ENCODE measurements at places on chromosomes 3 and 15.

DNA sequence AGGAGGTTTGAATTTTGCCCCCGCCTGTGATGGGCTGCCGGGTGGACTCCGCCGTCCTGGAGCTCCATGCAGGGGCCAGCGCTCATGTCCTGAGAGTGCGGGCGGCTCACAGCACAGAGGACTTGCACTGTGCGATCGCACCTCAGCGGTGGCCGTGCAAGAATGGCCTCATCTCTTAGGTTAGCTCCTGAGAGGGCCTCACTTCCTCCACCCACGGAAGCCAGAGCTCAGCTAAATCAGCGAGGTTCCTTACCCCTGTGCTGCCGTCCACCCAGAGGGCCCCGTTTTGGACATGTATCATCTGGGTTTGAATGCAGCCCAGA lies 72.0 kb upstream of the PCSK6 start:
- DNase-seq, result no peak

GRCh38 chr3:149114458-149114857 lies 15.0 kb upstream of the HPS3 start:
- no peak for DNase-seq

GRCh38 chr15:34360298-34360697 lies 6.7 kb downstream of the LPCAT4 start:
- DNase-seq, result no peak

DNA sequence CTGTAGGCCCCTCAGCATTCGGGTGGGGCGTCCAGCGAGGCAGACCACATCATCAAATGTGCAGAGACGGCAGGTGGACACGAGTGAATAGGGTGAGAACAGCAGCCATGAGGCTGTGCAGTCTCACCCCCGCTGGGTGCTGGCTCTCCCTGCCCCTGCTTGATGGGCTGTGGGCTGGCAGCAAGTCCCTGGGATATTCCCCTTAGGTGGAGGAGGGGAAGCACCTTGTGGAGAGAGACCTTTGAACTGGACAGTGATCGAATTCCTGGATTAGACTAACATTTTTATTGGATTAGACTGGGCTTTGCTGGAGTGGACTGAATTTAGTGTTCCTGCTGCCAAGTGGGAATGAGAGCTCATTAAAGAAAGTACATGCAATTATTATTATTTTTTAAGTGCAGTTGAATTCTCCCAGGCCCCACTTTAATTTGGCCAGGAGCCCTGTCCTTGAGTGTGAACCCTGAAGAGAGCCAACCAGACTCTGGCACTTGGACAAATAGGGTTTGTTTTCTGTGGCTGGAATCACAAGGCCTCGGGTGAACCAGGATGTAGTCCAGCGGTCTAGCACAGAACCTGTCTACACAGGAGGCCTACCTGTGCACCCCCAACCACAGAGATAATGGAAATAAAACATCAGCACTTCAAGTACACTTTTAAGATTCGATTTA lies 193.1 kb downstream of the ABHD5 start:
- DNase-seq, result no peak

DNA sequence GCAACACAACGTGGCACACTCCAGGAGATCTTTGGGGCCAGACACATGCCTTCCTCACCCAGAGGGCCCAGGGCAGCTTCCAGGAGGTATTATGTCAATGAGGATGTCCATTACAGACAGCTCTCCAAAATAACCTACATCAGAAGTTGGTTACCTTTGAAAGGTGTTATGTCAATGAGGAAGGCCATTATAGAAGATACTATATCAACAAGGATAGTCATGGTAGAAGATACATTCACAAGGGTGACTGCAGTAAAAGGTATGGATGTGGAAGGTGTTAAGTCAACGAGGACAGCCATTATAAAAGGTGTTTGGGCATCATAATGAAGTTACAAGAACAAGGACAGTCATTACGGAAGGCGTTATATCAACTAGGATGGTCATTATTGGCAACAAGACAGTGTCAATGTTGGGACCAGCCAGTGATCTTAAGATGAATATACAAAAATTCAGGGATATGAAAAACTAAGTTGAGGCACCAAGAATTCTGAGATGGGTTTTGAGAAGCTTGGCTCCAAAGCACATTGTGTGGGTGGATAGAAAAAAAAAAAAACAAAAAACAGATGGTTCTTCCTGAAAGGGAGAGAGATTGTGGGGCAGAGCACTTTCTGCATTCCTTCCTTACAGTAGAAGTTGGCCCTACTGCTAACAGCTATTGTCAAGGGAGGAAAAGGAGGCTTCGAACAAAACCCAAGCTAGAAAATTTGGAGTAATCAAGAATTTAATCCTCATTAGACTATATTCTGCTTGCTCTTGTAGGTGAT lies 11.2 kb downstream of the CDCP1 start:
- DNase-seq, result no peak

GRCh38 chr15:68220967-68221366 lies 8.6 kb downstream of the CLN6 start:
- no peak for DNase-seq

Data from NCI-H2107 (cell line).